ENCODE measurements at places on chromosomes 6 and 20. TPM values are rescaled to one million over a fixed set of nuclear protein-coding genes. Genes with fewer than 3 reads are reported as not detected.

Gene CST5
- total RNA-seq, result not detected

Gene MYCT1
- 12.0 TPM for total RNA-seq

Gene ESF1
- total RNA-seq, result 5.7 TPM

Gene F13A1
- 160 TPM for total RNA-seq

Gene KCNK5
- 1.6 TPM for total RNA-seq

Gene CCN6
- not detected for total RNA-seq

Gene HLA-DQB2
- not detected for total RNA-seq

Gene RNF144B
- 15.1 TPM for total RNA-seq

Gene ANGPT4
- under 0.01 TPM for total RNA-seq

Gene SEMG1
- not detected for total RNA-seq

Gene TMEM244
- total RNA-seq, result not detected

Gene ECT2L
- under 0.01 TPM for total RNA-seq

Gene FAM209B
- total RNA-seq, result not detected

Gene MUC22
- not detected for total RNA-seq

Gene PRL
- total RNA-seq, result 1.0 TPM

Gene RRAGD
- 65.8 TPM for total RNA-seq

Gene GSTA2
- under 0.01 TPM for total RNA-seq

Gene SCAND1
- 28.7 TPM for total RNA-seq

Gene PTCRA
- 1.0 TPM for total RNA-seq

Gene GINS1
- total RNA-seq, result 4.2 TPM

Gene LHFPL5
- total RNA-seq, result not detected

Gene BCAS4
- 1.0 TPM for total RNA-seq

Gene KIAA0408
- 15.7 TPM for total RNA-seq

Gene ZC3H12D
- 1.0 TPM for total RNA-seq

Gene PRPF6
- 55.8 TPM for total RNA-seq

Gene CST1
- total RNA-seq, result not detected

Gene SLC22A16
- 1.0 TPM for total RNA-seq

Gene BPHL
- 17.7 TPM for total RNA-seq

Gene TRAPPC3L
- total RNA-seq, result 0.52 TPM

Gene RSPO4
- not detected for total RNA-seq

Gene CD93
- 76.7 TPM for total RNA-seq

Gene COL21A1
- 91.3 TPM for total RNA-seq

Gene MLN
- total RNA-seq, result not detected

Gene OCSTAMP
- not detected for total RNA-seq

Gene OPRM1
- total RNA-seq, result not detected

Gene SDC4
- total RNA-seq, result 4.2 TPM

Gene ADGRF5
- 26.1 TPM for total RNA-seq

Gene DYNLT1
- total RNA-seq, result 32.4 TPM

Gene HLA-DMB
- total RNA-seq, result 6.3 TPM

Gene CALHM6
- total RNA-seq, result 8.9 TPM

Gene ASF1A
- 11.5 TPM for total RNA-seq

Gene GJA10
- not detected for total RNA-seq

Gene CAGE1
- total RNA-seq, result not detected
